ENCODE measurements at places on chromosomes 3 and 15.

DNA sequence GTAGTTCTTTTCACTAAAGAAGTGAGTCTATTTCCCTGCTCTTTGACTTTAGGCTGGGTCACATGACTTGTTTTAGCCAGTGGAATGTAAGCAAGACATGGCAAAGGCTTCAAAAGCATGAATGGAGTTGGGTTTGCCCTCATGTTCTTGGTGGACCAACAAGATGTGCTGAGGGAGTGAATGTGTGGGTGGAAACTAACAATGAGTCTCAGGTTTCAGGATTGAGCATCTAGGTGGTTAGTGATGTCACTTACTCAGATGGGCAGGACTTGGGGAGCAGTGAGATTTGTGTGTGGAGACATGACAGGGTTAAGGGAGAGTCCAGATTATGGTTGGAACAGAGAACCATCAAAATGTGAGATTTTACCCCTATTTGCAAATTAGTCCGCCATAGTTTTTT, 181.4 kb upstream of the UBE2E1 start:
- DNase-seq = no peak

GRCh38 chr3:116614795-116615362, 94.7 kb upstream of the TUSC7 start:
- DNase-seq = no peak

- no peak for DNase-seq
Measured at GRCh38 chr3:178397836-178398235, 138.4 kb upstream of the KCNMB2 start.

- DNase-seq = no peak
Measured at GRCh38 chr15:85011160-85011571, 29.5 kb downstream of the PDE8A start.
